ENCODE measurements at places on chromosomes 1 and 21. TPM values are rescaled to one million over a fixed set of nuclear protein-coding genes. Genes with fewer than 3 reads are reported as not detected.

The DCST1 gene
- not detected for total RNA-seq

The C4BPA gene
- not detected for total RNA-seq

The C1QB gene
- not detected for total RNA-seq

The PTPRC gene
- total RNA-seq = not detected

The DFFB gene
- 4.6 TPM for total RNA-seq

The SPATA21 gene
- total RNA-seq = not detected

The IL23R gene
- total RNA-seq = not detected

The HMGCS2 gene
- total RNA-seq = not detected

The CD46 gene
- total RNA-seq = 152 TPM

The EPHB2 gene
- total RNA-seq = 37.2 TPM

The OR14K1 gene
- total RNA-seq = not detected

The RHBG gene
- not detected for total RNA-seq

The FAM78B gene
- total RNA-seq = 0.26 TPM

The S100A8 gene
- 0.32 TPM for total RNA-seq

The TFF2 gene
- total RNA-seq = not detected

The ASB17 gene
- total RNA-seq = not detected

The NECTIN4 gene
- 0.34 TPM for total RNA-seq

The PIGV gene
- total RNA-seq = 14.7 TPM

The C1orf115 gene
- total RNA-seq = 0.16 TPM

The AADACL3 gene
- total RNA-seq = not detected

The ACTA1 gene
- total RNA-seq = not detected

The PLA2G2D gene
- not detected for total RNA-seq

The MAB21L3 gene
- total RNA-seq = under 0.01 TPM

The RPE65 gene
- not detected for total RNA-seq

The IL19 gene
- not detected for total RNA-seq

The FBLIM1 gene
- total RNA-seq = 10.7 TPM

The GDAP2 gene
- 14.6 TPM for total RNA-seq

The CRABP2 gene
- total RNA-seq = 80.6 TPM

The A3GALT2 gene
- not detected for total RNA-seq

The SYCP1 gene
- not detected for total RNA-seq

The SERBP1 gene
- total RNA-seq = 174 TPM

The SAMD11 gene
- total RNA-seq = 7.5 TPM

The ZDHHC18 gene
- 2.8 TPM for total RNA-seq

The TP73 gene
- not detected for total RNA-seq

The OLFML2B gene
- total RNA-seq = 5.5 TPM

The MFSD2A gene
- total RNA-seq = 0.69 TPM

The MARK1 gene
- total RNA-seq = under 0.01 TPM

The TMPRSS2 gene
- total RNA-seq = not detected

The IL10 gene
- total RNA-seq = not detected

The ZNF593OS gene
- total RNA-seq = not detected
